ENCODE measurements at places on chromosomes 2 and 18.

- no peak for DNase-seq
Observed at GRCh38 chr2:56473524-56473923, 289.7 kb downstream of the CCDC85A start.

DNA sequence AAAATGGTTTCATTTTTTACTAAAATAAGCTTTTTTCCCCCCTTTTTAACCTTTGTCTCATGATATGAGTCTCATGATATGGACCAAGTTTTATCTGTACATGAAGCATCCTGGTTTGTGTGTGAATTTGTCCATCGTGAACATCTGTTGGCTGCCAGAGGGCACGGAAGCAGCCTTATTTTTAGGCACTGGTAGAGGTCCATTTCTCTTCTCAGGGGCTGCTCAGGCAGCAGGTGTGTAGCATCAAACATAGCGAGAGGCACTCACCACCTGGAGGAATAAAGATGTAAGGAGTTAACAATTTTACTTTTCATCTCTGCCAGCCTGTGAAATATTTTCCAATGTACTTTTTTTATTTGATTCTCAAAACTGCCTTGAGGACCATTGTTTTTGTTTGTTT is 134.5 kb downstream of the RHBDD1 start:
- no peak for DNase-seq

DNA sequence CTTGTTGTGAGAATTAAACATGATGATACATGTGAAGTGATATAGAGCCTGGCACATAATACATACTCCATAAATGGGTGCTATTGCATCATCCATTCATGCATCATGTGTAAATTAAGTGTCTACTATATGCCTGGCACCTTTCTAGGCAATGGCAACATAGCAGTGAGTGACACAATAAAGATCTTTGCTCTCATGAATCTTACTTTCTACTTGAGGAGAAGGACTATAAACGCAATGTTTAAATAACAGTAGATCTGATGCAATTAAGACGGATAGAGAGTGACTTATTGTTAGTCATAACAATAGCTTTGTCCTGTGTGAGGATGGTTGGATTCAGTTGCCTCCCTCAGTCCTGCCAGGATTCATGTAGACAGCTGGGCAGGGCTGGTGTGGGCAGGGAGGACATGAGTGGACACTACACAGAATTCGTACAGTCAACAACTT is 88.4 kb upstream of the NPAS2 start:
- no peak for DNase-seq

- no peak for DNase-seq
Observed at GRCh38 chr2:70632388-70632787, 78.8 kb upstream of the TGFA start.

GRCh38 chr2:11862049-11862448 is 115.6 kb downstream of the LPIN1 start:
- no peak for DNase-seq
